ENCODE measurements at places on chromosomes 5 and 9.
A peak's percentile ranks its signal among the peaks of the same experiment; 100 is the strongest.

DNA sequence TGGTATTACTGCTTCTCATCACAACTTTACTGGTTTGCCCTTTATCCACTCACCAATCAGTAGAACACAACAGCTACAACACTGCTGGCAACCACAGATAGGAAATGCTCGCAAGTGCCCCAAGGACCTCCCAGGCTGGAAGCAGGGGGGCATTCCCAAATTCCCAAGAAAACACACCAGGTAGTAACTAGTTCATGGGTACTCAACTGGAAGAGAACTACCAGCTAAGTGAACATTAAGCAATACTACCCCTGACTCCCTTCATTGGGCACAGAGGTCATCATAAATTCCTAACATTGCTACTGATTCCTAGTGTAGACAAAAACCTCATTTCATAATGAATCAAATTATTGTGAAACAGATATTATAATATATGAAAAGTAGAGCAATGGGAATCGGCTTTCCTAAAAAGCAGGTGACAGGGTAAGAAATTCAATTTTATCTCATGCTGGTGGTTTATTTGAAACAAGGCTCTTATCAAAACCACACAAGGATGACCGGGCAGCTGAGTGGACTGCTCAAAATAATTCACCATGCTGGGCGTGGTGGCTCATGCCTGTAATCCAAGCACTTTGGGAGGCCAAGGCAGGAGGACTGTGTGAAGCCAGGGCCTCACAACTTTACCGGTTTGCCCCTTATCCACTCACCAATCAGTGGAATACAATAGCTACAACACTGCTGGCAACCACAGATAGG, 81.6 kb downstream of the TLE1 start:
- no peak for DNase-seq

DNA sequence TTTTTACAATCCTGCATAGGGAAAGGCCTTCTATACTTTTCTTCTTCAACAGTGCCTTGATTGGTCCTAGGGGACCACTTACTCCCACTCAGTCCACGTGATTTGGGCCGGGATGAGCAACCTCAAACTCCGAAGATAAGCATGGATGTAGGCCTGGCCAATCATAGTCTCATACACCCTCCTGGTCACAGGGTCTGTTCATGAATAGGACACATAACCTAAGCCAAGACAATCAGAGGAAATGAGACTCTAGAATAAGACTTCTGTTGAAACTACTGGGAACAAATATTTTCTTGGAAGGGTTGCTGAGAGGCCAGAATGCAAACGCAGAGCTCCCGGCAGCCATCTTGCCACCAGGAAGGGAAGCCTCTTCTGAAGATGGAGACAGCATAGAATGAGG, 68.1 kb downstream of the ARL15 start:
- DNase-seq, result no peak

DNA sequence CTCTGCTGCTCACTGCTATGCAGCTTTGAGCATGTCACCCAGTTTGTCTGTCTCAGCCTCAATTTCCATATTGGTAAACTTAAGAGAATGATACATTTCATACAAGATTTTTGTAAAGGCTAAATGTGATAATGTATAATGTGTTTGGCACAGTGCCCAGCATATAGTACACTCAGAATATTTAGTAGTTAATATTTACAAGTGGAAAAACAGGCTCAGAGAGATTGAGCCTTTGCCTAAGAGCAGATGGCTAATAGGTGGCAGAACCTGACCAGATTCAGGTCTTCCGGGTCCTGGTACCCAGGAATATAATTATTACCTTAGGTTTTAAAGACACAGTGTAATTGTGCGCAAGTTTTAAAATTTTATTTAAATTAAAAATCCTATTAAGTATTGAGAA, 46.8 kb upstream of the KIAA1958 start:
- DNase-seq, result no peak

DNA sequence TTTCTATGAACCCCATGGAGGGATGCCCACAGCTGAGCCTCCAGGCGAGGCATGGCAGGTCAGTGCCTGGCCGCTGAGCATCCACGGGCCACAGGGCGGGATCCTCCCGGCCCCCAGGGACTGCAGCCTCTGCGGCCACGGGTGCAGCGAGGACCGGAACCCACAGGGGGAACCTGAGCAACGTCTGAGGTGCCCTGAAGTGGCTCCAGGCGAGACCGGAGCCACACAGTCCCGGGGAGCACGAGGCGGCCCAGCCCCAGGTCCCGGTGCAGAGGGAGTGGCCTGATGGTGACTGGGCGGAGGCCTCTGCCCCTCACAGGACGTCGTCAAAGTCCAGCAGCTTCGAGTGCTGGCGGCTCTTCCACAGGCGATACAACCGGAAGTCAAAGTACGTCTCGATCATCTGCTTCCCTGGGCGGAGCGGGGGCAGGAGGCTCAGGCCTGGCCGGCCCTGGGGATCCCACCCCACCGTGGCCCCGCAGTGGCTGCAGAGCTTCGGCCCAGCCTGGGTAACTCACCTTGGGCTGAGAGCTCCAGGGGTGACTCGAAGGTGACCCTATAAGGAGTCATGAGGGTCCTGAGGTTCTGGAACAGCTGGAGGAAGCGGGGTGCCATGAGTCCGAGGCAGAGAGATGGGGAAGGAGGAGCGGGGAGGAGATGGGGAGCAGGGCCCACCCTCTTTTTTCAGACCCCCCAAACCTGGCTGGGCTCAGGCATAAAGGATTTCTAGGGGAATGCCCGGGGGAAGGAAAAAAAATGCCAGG, 8.1 kb upstream of the ENTPD8 start:
- DNase-seq, result no peak

GRCh38 chr9:98356953-98357690, 101.7 kb upstream of the TBC1D2 start:
- no peak for DNase-seq

- no peak for DNase-seq
Observed at GRCh38 chr5:67870662-67871061, 344.9 kb upstream of the PIK3R1 start.

DNA sequence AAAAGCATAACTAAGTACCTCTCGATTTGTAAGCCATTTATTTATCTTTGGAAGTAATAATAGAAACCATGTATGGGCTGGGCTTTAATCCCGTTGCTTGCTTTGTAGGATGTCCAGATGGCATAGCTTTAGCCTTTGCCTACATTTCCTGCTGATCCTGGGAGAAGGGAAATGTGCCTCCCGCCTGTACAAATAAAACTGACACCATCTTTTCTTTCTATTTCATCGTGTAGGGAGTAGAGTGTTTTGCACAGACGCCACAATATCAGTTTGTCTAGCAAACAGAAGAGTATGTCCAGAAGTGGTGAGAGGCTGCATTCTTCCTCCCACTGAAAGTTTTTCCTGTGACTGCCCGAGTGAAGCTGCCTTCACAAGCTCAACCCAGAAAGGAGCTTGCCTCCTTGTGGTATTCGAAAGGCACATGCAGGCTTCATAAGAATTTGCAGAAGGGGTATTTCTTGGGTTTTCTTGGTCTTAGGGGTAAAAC, 24.7 kb upstream of the TJP2 start:
- DNase-seq, result peak; percentile 53

GRCh38 chr5:33891788-33892619, at the start of gene ADAMTS12:
Gene ADAMTS12, minus strand, starts transcription at chr5:33891990. Its CDS starts 134 bp downstream, at chr5:33891856.
- DNase-seq, result peak; percentile 13
